ENCODE measurements at places on chromosomes 12 and 14.

DNA sequence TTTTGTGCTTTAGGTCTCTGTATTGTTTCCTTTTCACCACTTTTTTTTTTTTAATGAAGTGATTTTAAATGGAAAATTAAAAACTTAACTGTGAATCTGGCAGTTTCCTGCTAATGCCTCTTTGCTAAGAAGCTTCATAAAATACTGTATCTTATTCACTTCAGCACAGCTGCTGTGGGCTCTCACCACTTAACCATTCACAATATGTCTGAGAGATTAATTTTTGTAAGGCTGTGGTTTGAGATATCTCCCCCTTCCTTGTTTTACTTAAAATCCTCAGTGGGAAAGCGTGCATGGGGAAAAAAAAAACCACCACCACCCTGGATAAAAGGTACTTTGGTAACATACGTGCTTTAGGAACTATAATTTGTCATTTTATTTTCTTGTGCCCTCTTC, 115.9 kb downstream of the ETV6 start:
- no peak for DNase-seq

GRCh38 chr12:92845329-92845728, 83.8 kb downstream of the EEA1 start:
- DNase-seq, result no peak

- no peak for DNase-seq
Measured at GRCh38 chr14:61399365-61399764, 78.0 kb downstream of the PRKCH start.

GRCh38 chr12:56476143-56476542, 7.8 kb downstream of the SPRYD4 start:
- no peak for DNase-seq

DNA sequence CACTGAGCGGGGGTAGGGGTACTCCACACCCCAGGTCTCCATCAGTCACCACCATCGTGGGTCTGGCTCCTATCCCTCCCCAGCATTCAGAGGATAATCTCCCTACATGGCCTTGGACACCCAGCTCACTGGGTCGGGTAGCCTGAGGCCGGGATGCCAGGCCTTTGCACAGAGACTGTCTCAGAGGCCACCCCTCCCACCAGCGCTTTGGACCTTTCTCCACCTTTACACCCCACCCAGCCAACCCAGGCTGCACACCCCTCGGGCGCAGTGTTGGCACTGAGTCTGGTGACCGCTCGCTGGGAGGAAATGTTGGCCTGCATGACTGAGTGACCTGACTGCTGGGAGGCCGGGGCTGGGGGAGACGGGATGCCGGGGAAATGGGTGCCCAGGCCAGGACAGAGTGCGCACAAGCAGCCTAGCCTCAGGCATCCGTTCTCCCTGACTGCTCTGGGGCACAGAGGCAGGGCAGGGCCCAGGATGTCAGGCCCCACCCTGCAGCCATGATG, 10.6 kb upstream of the LBHD2 start:
- no peak for DNase-seq

DNA sequence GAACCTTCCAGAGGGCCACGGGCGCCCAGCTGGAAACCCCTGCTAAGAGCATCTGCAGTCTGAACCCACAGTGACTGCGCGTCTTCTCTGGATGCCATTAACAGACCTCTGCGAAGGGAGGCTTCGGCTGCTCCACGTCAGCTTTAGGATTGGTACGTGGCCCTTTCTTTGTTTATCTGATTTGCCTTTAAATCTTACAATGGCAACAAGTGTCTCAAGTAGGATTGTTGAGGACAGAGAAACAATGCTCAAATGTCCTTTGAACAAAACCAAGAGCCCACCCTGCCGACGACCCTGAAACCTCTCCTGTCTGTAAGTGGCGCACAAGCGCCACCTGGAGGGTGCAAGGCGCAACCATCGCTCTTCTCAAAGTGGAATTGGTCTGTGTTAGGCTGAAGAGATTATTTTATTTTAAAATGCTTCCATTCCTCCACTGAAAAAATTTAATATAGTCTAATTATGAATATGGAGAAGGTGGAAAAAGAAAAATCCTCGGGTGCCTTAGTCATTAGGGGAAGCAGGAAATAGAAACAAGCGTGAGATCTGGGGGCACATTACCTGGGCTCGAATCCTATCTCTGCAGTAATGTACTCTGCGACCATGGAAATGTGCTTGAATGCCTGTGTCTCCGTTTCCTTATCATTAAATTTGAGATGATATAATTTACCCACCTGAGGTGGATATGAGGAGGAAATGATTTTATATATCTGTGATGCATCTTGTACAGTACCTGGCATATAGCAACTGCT, 82.6 kb upstream of the PTPRB start:
- DNase-seq, result no peak

DNA sequence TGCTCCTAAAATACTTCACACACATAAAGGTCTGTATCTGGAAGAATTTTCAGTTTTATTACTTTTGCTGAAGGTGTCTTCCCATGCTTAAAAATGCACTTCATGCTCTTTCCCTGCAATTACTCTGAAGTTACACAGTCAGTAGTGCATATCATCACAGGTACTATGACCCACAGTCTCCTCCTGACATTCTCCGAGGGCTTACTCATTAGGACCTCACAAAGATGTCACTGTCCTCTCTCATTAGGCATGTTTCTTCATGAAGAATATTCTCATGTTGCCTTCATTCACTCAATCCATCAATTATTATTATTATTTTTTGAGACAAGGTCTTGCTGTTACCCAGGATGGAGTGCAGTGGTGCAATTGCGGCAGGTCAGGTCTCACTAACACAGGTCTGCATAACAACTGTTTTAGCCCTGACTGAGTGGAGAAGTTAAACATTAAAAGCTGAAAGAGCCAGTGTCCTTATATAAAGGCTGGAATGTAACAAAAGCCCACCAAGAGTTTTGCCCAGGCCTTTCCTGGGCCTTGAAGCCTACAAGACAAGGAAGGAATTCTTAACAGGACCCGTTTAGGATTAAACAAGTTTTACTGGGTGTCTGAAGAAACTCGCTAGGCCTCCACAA, 119.5 kb upstream of the WSCD2 start:
- no peak for DNase-seq

DNA sequence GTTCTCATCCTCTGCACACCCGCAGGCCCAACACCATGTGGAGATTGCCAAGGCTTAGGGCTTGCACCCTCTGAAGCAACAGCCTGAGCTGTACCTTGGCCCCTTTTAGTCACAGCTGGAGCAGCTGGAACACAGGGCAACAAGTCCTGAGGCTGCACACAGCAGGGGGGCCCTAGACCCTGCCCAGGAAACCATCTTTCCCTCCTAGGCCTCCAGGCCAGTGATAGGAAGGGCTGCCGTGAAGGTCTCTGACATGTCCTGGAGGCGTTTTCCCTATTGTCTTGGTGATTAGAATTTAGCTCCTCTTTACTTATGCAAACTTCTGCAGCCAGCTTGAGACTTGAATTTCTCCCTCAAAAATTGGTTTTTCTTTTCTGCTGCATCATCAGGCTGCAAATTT, 373.5 kb upstream of the CLEC14A start:
- no peak for DNase-seq

GRCh38 chr14:35851823-35852222, 25.7 kb downstream of the BRMS1L start:
- no peak for DNase-seq

DNA sequence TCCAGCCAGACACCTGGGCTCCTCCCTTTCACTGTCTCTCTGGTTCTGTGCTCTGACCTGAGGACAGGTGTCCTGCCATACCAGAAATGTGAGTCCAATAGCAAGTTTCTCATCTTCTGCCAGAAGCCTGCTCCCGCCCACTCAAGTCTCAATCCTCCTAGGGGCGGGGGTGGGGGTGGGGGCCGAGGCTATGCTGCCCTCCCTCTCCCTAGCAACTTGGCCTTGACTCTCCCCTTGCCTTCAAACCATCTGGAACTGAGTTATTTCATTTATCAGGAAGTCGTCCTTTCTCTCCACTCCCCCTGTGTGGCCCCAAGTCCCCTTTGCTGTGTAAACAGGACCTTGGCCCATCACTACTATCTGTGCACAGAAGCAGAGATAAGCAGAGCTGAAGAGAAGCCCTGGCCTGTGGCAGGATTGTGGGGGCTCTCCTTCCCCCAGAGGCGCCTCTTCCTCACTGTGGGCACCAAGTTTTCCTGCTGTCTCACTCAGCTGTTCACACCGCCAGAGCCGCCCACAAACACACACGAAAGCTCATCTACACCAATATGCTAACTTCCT, 117.1 kb downstream of the DPF3 start:
- no peak for DNase-seq

DNA sequence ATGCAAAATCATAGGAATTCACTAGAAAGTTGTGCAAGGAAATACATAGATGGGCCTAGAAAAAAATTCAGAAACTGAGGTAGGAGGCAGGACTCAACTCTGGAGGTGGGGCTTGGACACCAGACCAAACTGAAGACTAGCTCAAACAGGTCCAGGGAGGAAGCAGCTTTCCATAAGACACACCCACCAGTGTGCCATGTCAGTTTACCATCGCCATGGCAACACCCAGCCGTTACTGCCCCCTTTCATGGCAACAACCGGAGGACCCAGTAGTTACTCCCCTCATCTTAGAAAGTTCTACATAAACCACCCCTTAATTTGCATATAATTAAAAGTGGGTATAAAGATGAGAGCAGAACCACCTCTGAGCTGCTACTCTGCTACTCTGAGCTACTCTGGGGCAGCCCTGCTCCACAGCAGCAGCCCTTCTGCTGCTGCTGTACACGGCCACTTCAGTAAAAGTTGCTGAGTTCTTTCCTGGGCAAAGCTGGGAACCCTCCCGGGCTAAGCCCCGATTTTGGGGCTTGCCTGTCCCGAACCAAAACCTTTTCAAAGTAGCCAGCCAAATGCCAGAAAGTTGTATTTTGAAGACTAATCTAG, 30.8 kb upstream of the NINJ2 start:
- no peak for DNase-seq

- DNase-seq, result no peak
Measured at GRCh38 chr12:117093918-117094630, 5.1 kb downstream of the TESC start.

GRCh38 chr14:98704441-98704840, 567.6 kb downstream of the BCL11B start:
- no peak for DNase-seq

DNA sequence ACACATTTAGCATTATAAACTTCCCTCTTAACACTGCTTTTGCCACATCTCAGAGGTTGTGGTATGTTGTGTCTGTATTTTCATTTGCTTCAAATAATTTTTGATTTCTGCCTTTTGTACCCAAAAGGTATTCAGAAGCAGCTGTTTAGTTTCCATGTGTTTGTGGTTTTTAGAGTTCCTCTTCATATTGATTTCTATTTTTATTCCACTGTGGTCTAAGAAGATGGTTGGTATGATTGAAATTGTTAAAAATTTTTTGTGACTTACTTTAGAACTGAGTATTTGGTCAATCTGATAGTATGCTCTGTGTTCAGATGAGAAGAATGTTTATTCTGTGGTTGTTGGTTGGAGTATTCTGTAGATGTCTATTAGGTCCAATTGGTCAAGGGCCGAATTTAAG, 76.4 kb downstream of the IFNG-AS1 start:
- DNase-seq, result no peak

- DNase-seq, result no peak
Measured at GRCh38 chr14:96051231-96051630, 12.1 kb downstream of the C14orf132 start.

Measured in BJ (cell line).